ENCODE measurements at places on chromosomes 16 and 17.
A peak's percentile ranks its signal among the peaks of the same experiment; 100 is the strongest.

DNA sequence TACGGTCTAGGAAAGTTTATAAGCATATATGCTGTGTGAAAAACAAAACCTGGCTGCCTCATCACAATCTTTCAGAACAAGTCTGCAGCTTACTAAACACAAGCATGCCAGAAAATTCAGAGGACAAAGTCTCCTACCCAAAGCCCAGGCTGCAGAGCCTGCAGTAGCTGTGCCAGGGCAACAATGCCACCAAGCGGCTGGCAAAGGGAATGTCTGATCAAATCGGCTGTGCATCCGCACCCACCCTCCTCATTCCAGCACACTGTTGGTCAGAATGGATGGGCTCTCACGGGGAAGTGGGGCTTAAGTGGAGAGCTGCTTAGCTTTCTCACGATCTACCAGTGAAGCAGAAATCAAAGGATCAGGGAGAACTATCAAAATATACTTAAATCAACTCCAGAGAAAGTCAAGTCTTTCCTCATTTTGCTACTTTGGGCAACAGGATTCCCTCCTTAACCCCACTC is 73.5 kb downstream of the CYTH1 start:
- peak; percentile 31 for DNase-seq

DNA sequence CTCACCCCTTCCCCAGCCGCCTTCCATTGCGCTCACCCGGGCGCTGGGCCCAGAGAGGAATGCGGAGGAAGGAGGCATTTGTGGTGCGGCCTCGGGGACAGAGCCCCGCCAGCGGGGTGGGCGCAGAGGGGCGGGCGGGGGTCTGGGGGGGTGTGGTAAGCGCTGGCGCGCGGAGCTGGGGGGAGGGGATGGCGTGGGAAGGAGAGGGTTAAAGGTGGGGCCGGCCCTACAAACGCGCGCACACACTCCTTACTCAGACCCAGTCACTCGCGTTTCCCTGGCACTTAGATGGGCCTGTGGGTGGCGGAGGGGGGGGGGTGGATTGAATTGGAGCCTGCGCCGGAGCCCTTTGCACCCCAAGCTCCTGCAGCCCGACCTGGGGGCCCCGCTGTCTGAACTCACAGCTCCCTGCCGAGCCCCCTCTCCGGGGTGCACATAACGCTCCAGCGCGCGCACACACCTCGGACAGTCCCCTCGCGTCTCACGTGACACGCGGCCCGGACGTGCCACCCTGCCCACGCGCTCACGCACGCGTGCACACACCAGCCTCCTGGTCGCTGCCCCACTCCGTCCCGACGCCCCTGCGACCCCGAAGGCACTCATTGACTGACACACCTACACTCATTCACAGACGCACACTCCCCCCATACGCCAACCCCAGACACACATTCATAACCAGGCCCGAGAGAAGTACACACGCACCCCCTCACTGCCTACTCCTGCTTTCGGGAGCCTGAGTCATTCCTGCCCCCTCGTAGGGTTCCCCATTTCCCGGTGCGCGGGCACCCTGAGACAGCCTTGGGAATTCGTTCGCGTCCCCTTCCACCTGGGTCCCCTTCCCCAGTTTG is 844 bp downstream of the TBKBP1 start:
- DNase-seq: no peak

DNA sequence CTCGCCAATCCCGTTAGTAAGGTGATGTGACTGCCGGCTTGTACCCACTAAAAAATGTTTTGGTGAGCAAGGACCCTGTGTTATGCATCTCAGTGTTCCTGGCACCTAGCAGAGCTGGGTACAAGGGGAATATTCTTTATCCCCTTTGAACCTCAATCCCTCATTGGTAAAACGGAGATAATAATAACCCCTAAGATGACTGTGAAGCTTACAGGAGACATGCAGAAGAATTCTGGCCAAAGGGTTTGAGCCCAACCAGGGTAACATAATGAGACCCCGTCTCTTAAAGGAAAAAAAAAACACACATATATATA is 896 bp downstream of the GGA2 start:
- DNase-seq: no peak

- DNase-seq: peak; percentile 6
Measured at GRCh38 chr17:9987779-9988585, 82.9 kb upstream of the RCVRN start.

DNA sequence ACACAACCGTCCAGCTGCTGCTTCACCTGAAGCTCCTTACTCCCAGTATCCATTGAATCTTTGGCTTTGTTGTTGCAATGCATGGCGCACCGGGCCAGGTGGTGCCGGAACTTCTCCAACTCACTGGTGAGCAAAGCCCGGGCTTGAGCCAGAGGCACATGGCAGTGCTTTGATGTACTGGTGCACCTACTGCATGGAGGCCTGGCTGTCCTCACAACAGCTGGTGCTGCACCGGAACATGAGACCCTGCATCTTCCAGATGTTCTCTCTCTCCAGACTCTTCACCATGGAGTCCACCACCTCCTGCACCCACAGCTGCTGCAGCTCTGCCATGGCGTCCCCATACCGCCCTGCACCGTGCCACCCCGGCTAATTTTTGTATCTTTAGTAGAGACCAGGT is 10.2 kb downstream of the TACO1 start:
- no peak for DNase-seq

- DNase-seq: no peak
Measured at GRCh38 chr17:79414063-79414792, 196.6 kb downstream of the RBFOX3 start.

GRCh38 chr16:61900482-61900881 is 135.8 kb downstream of the CDH8 start:
- DNase-seq: no peak

GRCh38 chr16:739560-740458 is 988 bp downstream of the CIAO3 start:
- no peak for DNase-seq

GRCh38 chr16:82044585-82044911 is 9.5 kb downstream of the HSD17B2 start:
- DNase-seq: no peak

DNA sequence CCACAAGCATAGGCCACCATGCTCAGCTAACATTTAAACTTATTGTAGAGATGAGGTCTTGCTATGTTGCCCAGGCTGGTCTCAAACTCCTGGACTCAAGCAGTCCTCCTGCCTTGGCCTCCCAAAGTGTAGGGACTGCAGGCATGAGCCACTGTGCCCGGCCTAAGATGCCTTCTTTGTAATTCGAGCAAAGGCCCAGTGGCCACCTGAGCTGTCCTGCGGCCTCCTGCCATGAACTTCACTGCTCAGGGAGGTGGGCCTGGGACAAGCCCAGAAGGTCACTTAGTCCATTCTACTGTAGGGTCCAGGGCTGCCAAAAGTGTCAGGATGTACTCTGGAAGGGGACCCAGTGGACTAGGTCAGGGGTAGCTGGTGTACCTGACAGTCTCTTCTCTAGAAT is 30.5 kb downstream of the DHX38 start:
- DNase-seq: no peak

DNA sequence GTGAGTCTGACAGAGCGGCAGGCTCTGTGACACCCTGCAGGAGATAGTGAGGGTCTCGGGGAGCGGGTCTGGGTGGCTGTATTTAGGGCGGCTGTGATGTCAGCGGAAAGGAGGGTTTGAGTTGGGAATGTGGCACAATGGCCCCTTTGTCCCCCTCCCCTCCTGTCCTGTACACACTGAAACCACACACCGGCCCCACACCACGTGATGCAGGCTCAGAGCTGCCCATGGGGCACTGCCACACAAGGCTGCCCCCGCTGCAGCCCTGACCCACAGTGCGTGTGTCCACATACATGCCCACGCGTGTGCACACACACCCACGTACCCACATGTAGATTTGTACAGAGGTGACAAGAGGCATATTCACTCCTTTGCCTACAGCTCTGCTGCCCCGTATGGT is 15.3 kb downstream of the SGCA start:
- no peak for DNase-seq

DNA sequence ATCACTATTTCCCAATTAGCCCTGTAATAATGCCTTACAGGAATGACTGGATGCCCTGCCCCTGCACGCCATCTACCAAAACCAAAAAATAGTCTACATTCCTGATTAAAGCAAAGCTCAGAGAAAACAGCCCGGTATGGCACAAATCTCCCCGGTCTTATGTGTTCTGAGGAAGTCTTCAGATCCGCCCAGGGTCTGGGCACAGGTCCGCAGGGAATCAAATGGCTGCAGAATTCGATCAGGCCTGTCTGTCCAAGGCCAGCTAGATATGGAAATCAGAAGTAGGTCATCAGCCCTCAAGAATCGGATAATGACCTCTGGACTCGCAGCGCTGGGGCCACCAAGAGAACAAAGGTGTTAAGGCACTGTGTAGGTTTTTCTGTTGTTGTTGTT is 171.0 kb downstream of the ZFHX3 start:
- DNase-seq: no peak

GRCh38 chr17:76394166-76394565 is 9.8 kb downstream of the SPHK1 start:
- no peak for DNase-seq
